ENCODE measurements at places on chromosomes 7 and 10. TPM values are rescaled to one million over a fixed set of nuclear protein-coding genes. Genes with fewer than 3 reads are reported as not detected.

DNA sequence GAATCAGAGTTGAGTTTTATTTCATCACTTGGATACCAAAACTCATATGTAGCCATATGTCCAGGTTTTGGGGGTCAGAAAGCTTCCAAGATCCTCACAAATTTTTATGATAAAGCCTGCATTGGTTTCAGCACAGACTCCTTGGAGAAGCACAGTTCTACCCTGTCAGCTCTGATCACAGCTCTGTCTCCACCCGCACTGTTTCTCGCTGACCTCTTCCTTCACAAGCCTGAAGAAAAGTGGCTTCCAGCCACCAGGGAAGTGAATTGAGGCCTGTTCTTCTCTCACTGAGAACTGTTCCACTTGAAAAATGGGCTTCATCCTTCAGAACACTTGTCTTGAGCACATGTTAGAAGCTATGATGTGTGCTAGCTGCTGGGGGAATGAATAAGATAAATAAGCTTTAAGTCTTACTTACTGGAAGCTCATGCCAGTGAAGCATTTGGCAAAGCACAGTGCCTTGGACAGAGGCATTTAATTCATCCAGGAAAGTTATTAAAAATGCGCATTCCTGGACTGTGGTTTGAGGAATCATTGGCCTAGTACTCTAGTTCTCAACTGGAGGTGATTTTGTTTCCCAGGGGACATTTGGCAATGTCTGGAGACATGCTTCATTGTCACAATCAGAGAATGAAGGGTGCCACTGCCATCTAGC lies 133.6 kb downstream of the BMPER start:
- DNase-seq = no peak

DNA sequence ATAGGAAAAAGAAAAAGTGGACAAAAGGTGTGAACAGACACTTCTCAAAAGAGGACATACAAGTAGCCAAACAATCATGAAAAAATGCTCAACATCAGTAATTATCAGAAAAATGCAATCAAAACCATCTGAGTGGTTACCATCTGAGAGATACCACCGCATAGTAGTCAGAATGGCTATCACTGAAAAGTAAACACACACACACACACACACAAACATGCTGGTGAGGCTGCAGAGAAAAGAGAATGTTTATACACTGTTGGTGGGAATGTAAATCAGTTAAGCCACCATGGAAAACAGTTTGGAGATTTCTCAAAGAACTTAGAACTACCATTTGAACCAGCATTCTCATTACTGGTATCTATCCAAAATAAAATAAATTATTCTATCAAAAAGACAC lies 145.7 kb downstream of the CYP26A1 start:
- no peak for DNase-seq

GRCh38 chr7:18020138-18020715 lies 7.4 kb downstream of the PRPS1L1 start:
- DNase-seq = no peak

DNA sequence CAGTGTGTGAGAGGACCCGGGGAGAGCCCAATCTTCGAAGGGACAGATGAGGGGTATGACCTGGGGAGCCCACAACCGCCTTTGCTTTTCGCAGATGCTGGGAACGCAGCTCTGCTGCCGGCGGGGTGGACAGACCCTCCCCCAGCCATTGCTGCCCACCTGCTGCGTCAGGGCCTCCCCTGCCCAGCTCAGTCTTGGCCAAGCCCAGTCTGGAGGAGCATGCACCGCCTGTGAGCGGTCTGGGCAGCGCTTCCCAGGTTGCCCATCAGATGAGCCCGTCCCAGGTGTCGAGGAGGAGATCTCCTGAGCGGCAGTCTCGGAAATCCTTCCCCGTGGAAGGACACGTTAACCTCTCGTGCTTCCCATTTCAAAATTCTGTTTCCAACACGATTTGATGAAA lies 17.3 kb upstream of the AP5Z1 start:
- no peak for DNase-seq

DNA sequence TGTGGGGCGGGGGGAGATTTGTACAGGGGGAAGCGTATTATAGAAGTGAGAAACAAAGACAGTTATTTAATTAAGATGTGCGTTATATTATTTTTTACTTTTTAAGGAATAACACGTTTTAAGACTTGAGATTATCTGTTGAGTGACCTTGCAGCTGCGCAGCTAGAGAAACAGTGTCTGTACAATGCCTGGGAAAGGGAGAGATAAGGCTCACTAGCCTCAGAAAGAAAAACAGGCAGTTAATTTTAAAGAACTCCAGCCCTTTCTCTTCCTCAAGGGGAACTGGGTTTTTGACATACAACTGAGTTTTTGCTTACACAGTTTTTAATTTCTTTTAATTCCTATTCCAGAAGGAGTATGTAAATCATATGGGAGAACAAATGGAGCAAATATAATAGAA lies 50.7 kb downstream of the LMBR1 start:
- no peak for DNase-seq

GRCh38 chr7:110841840-110842545 lies 248.9 kb upstream of the LRRN3 start:
- DNase-seq = no peak

DNA sequence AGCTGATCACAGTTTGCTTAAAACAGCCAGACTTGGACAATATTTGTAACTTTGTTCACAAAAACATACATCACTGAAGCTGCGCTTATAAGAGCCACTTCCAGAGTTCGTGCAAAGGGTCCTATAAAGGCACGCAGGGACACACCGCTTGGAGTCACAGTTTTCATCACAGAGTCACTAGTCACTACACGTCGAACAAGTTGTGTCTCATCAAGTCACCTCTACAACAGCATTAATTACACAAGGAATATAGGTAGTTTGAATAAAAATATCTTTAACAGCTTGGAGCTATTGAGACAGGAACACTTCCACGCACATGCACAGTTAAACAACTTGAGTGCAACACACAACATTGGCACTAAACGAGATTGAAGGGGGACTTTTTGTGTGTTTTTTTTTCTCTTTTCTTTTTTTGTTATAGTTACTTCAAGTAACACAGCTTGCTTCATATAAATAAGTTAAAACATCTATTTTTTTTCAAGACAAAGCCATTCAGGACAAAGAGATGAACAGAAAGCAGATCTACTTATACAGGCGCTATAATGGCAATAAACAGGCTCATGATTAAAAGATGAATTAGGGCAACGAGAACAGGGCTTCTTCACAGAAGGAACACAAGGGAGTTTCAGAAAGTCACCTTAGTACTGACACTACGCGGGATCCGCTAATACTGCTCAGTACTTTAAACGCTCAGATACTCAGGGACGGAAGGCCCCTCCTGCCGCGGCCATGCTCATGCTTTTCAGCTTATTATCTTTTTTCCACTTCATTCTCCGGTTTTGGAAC lies 2.2 kb downstream of the HOXA5 start:
- DNase-seq = no peak

- DNase-seq = no peak
Measured at GRCh38 chr7:151845412-151846205, 31.3 kb downstream of the PRKAG2 start.

- DNase-seq = no peak
Measured at GRCh38 chr10:14173706-14174594, 156.8 kb downstream of the FRMD4A start.

DNA sequence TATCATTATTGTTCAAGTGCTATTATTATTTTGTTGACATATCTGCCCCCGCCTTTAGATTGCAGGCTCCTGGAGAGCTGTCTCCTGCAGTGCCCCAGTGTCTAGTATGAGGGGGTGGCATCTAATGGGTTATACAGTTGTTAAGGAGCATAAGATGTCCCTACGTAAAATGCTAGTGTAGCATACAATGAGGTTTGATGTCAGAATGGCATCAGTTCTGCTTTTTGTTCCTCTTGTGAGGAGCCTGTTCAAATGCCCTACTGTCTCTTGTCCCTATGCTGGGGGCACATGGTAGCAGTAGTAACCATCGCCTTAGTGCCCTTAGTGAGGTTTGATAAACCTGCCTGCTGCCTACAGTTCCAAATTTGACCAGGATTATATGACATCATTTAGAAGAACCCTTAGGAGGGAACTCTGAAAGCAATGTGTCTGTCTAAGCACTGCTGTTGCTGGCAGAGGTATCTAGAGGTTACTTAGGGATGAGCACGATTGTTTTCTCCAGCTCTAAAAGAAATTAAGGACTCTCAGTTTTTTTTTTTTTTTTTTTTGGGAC lies 9.7 kb downstream of the CREM start:
- no peak for DNase-seq

- DNase-seq = no peak
Measured at GRCh38 chr7:117218700-117219099, 104.2 kb downstream of the WNT2 start.

DNA sequence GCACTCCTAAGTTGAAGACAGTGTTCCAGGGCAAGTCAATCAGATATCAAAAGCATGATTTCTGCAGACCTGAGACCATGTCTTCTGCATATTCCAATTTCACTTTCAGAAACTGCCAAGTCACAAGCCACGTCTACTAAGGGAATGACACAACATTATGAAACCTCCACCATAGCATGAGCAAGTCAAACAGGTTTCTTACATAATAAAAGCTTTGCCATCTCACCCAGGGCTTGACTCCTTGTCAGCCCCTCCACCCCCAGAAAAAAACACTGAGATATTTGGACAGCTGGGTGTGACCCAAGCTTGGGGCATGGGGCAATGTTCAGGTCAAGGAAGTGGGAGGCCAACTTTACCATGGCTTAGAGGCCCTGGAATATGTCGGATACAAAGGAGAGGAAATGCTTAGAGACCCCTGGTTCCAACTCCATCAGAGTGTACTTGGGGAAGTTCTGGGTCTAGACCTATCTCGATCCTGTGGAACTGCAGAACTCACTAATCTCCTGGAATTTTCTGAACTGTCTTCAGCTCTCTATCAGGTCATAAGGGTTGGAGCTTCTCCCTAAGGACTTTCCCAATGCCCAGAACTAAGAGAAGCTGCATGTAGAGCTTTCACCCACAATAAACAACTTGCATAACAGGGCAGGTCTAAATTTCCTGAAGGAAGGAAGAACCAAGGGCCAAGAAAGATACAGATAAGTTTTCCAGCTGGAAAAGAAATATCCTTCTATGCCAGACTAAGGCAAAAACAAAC lies 80.6 kb upstream of the NAMPT start:
- DNase-seq = no peak

DNA sequence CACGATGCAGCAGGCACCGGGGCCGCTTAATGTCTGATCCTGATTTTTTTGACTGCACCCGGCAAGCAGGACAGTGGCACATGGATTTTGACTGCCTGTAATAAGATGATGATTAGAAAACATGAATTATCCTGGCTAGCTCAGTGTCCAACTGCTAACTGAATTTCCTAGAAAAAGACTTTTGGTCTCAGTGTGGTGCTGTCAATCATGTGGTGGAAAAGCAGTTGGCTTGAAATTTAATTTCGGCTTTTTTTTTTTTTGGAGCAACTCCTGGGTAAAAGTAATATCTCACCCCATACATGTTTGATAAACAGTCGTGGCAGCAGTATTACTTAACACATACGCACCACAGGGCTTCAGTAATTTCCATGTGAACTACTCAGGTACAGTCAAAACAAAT lies 227.7 kb downstream of the FANK1 start:
- no peak for DNase-seq

DNA sequence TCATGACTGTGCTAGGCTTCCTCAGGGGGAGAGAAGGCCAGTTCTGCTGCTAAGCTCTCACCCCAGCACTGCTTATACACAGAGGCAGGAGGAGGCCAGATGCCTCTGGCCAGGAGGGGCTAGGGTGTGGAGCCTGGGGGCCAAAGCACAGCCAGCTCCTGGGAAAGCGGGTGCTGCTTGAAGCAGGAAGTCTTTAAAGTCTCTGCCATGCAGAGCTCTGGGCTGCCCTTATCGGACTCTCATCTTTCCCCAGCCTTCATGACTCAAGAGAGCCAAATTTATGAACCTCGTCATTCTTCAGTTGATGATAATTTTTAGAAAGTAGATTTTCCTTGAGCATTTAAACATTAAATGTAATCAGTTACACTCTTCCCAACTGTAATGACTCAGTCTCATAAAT lies 11.2 kb upstream of the TSPAN14 start:
- DNase-seq = no peak

- DNase-seq = no peak
Measured at GRCh38 chr10:75407224-75407712, 5.7 kb upstream of the ZNF503 start.

GRCh38 chr10:59649606-59650346 lies 59.9 kb downstream of the SLC16A9 start:
- DNase-seq = no peak

- no peak for DNase-seq
Measured at GRCh38 chr10:32156031-32156495, 99.8 kb upstream of the KIF5B start.

- DNase-seq = no peak
Measured at GRCh38 chr10:36801660-36802059, 323.7 kb upstream of the ANKRD30A start.

The CALD1 gene
- 27.3 TPM for total RNA-seq

The LDB3 gene
- under 0.01 TPM for total RNA-seq

The GJD4 gene
- total RNA-seq = not detected

The UCMA gene
- total RNA-seq = not detected

The TRPV6 gene
- under 0.01 TPM for total RNA-seq

The NUTM2D gene
- 6.9 TPM for total RNA-seq

The DPP6 gene
- total RNA-seq = 56.3 TPM

The TMEM273 gene
- 2.4 TPM for total RNA-seq

The ZNF853 gene
- 23.6 TPM for total RNA-seq

The CCDC172 gene
- total RNA-seq = not detected

The HOXA4 gene
- not detected for total RNA-seq

The CYP2C19 gene
- total RNA-seq = 0.41 TPM

The MLLT10 gene
- 35.9 TPM for total RNA-seq
